ENCODE measurements at places on chromosomes 12 and 14.
A peak's percentile ranks its signal among the peaks of the same experiment; 100 is the strongest.

- DNase-seq, result no peak
Observed at GRCh38 chr12:117000316-117000715, 89.6 kb downstream of the FBXW8 start.

- DNase-seq, result peak; percentile 23
Observed at GRCh38 chr12:45989721-45990467, 480 bp downstream of the SCAF11 start.

DNA sequence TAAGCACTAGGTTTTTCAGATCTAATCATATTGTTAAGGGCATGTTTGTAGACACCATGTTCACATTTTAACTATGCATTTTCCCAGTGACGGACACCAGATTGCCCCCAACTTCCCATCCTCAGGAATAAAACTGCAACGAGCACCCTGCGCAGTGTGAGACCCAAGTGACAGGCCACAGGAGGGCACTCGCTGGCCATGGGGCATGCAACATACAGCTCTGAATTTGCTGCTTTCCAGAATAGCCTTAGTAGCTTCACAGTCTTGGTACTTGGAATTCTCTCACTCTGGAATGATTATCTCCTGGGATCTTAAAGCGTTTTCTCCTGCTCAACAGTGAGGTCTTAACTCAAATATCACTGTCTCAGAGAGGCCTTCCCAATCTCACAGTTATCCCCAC, 972 bp upstream of the DDX47 start:
- no peak for DNase-seq

DNA sequence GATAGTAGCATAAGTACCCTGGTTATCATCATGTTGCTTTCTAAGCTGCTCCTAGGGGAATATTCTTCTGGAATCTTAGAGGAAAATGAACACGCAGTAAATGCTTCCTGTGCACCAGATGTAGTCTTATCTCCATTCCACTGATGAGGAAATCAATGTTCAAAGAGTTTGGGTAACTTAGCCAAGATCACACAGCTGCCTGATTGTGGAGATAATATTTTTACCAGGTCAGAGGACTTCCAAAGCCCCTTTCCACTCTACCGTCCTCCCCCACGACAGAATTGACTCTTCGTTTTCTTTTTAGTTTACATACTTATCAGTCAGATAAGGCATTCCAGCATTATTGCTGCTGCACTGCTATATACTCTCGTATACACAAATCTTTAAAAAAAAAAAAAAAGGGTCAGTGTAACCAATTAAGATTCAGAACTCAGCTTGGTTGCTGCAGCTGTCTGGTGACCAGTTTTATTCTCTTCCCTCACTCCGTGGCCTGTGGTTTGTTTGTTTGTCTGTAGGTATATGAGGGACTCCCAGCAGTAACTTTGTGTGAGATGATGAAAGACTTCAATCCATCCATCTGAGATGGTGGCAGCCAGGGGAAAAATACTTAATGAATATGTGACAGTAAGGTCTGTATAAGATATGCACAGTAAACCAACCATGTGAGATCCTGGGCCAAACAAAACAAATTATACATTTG, 110.5 kb downstream of the TGFB3 start:
- no peak for DNase-seq

- DNase-seq, result no peak
Observed at GRCh38 chr12:30823156-30823699, 68.5 kb upstream of the CAPRIN2 start.
